Left lung (tissue), 14 donors: ENCODE measurements at places on chromosomes 2 and 18.
A peak's percentile ranks its signal among the peaks of the same experiment; 100 is the strongest.

DNA sequence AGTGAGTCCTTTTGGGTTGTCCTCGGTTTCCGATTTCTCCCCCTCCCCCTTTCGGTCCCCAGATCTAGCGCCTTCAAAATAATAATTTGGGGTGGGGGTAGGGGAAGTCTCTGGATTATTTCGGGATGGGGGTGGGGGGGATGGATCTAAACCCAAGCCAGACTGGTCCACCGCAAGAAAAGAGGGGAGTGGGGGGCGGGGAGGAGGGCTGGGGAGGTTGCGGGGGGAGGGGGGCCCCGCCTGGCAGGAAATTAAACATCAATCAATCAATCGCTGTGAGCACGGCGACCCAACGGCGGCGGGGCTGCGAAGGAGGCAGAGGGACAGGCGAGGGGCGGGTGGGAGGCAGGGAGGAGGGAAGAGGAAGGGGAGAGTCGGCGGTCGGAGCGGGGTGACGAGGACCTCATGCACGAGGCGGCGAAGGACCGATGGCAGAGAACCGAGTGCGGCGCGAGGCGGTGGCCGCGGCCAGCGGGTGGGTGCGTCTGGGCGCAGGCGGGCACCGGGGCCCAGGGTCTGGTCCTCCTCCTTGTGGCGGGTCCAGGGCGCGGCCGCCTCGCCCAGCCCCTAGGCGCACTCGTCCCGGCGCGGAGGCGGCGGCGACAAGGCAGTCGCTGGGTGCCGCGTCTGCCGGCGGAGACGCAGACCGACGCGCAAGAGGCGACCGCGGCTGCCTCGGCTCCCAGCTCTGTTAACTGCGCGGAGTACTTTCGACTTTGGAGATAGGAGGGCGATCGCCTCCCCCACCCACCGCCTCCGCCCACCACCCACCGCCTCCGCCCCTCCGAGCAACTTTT is 468 bp upstream of the SATB2 start:
- peak overlapping the region; percentile 73 for H3K27ac ChIP-seq
- H3K4me1 ChIP-seq, result peaks cover 52% of the 10 kb centered on the region
- peaks cover 74% of the 10 kb centered on the region for H3K27me3 ChIP-seq
- peak overlapping the region; percentile 79 for H3K4me3 ChIP-seq
- DNase-seq, result no peak
- no peaks in the 10 kb centered on the region for H3K36me3 ChIP-seq

DNA sequence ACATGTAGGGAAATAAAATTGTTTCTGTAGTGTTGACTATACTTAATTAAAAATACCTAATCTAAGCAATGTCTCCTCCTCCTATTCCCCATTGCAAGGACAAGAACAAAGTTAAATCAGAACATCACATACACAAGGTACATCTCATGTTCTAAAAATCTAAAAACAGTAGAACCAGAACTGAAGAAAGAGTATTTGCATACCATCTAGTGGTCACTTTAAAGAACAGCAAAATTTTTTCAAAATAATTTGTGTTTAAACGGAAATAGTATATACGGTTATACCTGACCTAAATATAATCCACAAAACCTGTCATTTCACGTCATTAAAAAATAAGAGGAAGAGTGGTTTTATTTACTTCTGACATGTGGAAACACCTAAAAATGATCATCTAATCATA is 294.3 kb upstream of the KCNH7 start:
- H3K4me3 ChIP-seq, result no peak overlapping the region
- no peaks in the 10 kb centered on the region for H3K4me1 ChIP-seq
- H3K27ac ChIP-seq, result no peak overlapping the region
- H3K36me3 ChIP-seq, result no peaks in the 10 kb centered on the region

- no peaks in the 10 kb centered on the region for H3K4me1 ChIP-seq
- no peak for DNase-seq
- no peak overlapping the region for H3K27ac ChIP-seq
- no peaks in the 10 kb centered on the region for H3K27me3 ChIP-seq
- H3K36me3 ChIP-seq, result no peaks in the 10 kb centered on the region
Observed at GRCh38 chr2:173291412-173291811, 63.3 kb upstream of the CDCA7 start.

DNA sequence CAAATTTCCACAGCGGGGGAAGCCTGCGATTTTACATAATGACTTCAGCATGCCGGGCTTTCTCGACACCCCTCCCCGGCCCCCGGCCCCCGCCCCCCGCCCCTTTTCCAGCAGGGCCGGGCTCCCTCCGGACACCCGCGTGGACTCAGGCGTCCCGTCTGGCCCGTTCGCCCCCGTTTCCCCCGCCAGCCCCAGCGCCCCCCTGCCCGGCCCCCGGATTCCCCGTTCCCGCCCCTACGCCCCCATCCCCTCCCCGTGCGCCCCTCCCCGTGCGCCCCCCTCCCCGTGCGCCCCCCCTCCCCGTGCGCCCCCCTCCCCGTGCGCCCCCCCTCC is 456 bp upstream of the NFATC1 start:
- H3K27me3 ChIP-seq, result peaks cover 91% of the 10 kb centered on the region
- peaks cover 16% of the 10 kb centered on the region for H3K4me1 ChIP-seq
- peak overlapping the region; percentile 87 for H3K27ac ChIP-seq
- DNase-seq, result no peak

- no peaks in the 10 kb centered on the region for H3K36me3 ChIP-seq
- no peaks in the 10 kb centered on the region for H3K4me1 ChIP-seq
- no peak for DNase-seq
Observed at GRCh38 chr2:221402072-221402471, 170.0 kb downstream of the EPHA4 start.

- no peaks in the 10 kb centered on the region for H3K27me3 ChIP-seq
- H3K4me3 ChIP-seq, result no peak overlapping the region
- H3K27ac ChIP-seq, result no peak overlapping the region
- no peaks in the 10 kb centered on the region for H3K4me1 ChIP-seq
- no peaks in the 10 kb centered on the region for H3K36me3 ChIP-seq
- no peak for DNase-seq
Observed at GRCh38 chr2:180099308-180099707, 92.2 kb upstream of the CWC22 start.

DNA sequence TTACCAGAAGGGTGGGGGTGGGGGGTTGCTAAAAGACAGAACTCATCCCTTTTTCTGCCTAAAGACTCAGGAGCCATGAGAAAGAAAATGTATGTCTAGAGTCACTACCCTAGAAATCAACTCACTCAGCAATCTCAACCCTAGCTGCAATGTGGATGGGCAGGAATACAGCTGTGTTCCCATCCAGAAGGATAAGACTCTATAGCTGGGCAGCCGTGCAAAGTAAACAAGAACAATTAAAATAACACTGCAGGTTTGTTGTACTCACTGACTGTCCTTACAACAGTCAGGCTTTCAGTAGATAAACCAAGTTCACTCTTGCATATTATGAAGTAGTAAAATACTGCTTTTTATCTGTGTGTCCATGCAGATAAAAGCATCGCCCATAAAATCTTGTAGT is 74.0 kb downstream of the ESCO1 start:
- DNase-seq, result no peak
- no peak overlapping the region for H3K27ac ChIP-seq
- H3K4me3 ChIP-seq, result no peak overlapping the region
- no peaks in the 10 kb centered on the region for H3K27me3 ChIP-seq
- H3K36me3 ChIP-seq, result no peaks in the 10 kb centered on the region

DNA sequence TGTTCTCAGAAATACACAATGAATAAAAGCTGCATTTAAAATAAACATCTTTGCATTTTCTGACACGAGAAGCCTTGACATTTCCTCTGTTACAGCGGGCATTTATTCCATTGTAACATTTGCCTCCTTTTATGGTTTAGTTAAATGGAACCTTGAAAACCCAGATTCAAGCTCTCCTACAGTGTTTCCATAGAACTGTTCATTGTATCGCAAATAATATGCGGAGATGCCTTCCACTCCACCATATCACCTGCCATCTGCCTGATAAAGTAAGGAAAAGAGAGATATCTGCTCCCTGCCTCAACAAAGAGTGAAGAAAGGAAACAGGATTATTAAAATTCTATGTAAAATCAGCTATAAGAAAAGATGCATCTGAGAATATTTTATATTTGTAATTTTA is 69.8 kb downstream of the CDH19 start:
- no peaks in the 10 kb centered on the region for H3K27me3 ChIP-seq
- no peak overlapping the region for H3K4me3 ChIP-seq
- no peaks in the 10 kb centered on the region for H3K4me1 ChIP-seq
- H3K36me3 ChIP-seq, result no peaks in the 10 kb centered on the region

DNA sequence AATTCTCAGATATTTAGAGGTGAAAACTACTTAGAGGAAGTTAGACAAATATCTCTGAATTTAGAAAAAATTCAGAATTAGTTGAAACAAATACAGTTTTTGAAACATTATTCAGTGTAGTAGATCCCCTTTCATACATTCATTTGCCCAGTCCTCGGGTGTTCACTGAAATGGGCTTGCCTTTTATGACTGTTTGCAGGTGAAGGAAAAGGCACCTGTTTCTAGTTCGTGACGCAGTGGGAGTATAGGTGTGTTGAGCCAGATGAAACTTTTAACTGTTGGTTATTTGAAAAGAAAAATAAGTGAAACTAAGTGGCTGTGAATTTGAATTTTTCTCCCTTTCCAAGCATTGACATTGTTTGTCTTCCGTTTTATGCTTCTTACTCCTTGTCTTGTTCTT is 28.9 kb downstream of the TMEFF2 start:
- no peak overlapping the region for H3K27ac ChIP-seq
- peaks cover 4% of the 10 kb centered on the region for H3K27me3 ChIP-seq
- H3K4me1 ChIP-seq, result peaks cover 9% of the 10 kb centered on the region
- H3K4me3 ChIP-seq, result no peak overlapping the region

- H3K27me3 ChIP-seq, result no peaks in the 10 kb centered on the region
- no peaks in the 10 kb centered on the region for H3K36me3 ChIP-seq
- no peak overlapping the region for H3K27ac ChIP-seq
- no peak overlapping the region for H3K4me3 ChIP-seq
- H3K4me1 ChIP-seq, result no peaks in the 10 kb centered on the region
Observed at GRCh38 chr18:60732143-60732542, 359.6 kb upstream of the MC4R start.

DNA sequence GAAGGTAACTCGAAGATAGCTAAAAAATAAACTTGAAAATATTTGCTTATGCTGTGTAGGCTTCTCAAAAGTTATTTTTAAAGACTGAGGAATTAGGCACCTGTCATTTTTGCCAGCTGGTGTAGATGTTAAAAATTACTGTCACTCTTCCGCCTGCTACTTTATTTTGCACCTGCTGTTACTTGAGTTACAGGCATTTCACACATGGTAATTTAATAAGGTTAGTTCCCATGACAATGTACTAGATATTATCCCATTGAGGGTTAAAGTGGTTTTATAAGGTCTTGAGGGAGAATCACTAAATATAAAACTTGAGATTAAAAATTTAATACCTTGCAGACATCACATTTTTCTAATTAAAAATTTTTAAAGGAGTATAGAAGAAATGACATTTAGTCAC is 26.6 kb downstream of the MYL1 start:
- no peaks in the 10 kb centered on the region for H3K27me3 ChIP-seq
- no peaks in the 10 kb centered on the region for H3K36me3 ChIP-seq
- no peak overlapping the region for H3K4me3 ChIP-seq
- no peak for DNase-seq
- H3K4me1 ChIP-seq, result no peaks in the 10 kb centered on the region
- no peak overlapping the region for H3K27ac ChIP-seq

- DNase-seq, result peak; percentile 36
- H3K36me3 ChIP-seq, result no peaks in the 10 kb centered on the region
- H3K4me3 ChIP-seq, result no peak overlapping the region
- no peaks in the 10 kb centered on the region for H3K4me1 ChIP-seq
- no peaks in the 10 kb centered on the region for H3K27me3 ChIP-seq
Observed at GRCh38 chr2:24721470-24721869, 71.7 kb downstream of the PTRHD1 start.

DNA sequence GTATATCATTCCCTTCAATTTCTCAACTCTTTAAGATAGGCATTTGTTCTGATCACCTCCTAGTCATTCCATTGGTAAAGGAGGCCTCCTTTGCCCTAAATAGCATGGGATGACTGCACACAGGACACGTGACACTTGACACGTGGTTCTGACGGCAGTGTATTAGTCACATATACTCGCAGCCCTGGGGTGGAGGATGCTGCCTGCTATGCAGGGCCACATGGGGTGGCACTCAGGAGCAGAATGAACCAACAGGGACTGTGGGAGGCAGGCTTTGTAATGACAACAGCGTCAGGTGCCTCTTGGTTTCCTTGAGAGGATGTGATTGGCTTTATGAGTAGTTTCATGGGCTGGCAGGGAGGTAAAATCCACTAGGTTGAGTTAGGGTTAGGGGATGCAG is 9.3 kb upstream of the KCNS3 start:
- H3K4me1 ChIP-seq, result no peaks in the 10 kb centered on the region
- H3K4me3 ChIP-seq, result no peak overlapping the region
- H3K27ac ChIP-seq, result no peak overlapping the region
- H3K27me3 ChIP-seq, result no peaks in the 10 kb centered on the region
- H3K36me3 ChIP-seq, result no peaks in the 10 kb centered on the region

DNA sequence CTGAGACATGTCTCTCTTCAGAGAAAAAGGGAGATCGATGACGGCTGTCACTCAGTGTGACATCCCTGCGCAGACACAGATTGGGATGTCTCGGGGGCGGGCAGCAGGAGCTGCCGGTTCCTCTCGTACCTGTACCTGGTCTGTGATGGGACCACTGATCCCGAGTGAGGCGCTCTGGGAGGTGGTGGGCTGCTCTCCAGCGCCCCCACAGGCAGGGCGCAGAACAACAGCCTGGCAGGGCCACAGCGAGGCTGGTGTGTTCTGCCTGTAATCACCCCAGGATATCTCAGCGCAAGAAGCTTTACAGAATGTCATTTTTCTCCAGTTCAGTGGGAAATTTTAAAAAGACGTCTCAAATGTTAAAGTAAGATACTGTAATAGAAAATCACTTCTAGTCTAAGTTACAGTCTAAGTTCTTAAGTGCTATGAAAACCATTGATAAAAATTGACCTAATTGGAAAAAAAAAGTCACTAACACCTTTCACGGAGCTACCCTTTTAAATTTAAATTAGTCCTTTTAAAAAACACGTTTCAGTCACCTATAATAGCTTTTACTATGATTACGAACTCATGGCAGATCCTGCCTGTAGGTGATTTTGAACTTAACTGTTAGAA is 189.8 kb downstream of the SNTG2 start:
- H3K4me3 ChIP-seq, result no peak overlapping the region
- H3K4me1 ChIP-seq, result no peaks in the 10 kb centered on the region
- no peaks in the 10 kb centered on the region for H3K36me3 ChIP-seq
- no peak for DNase-seq
- no peak overlapping the region for H3K27ac ChIP-seq

GRCh38 chr18:670522-670921 is 13.1 kb downstream of the TYMS start:
- no peak for DNase-seq
- H3K4me1 ChIP-seq, result no peaks in the 10 kb centered on the region
- no peak overlapping the region for H3K27ac ChIP-seq

DNA sequence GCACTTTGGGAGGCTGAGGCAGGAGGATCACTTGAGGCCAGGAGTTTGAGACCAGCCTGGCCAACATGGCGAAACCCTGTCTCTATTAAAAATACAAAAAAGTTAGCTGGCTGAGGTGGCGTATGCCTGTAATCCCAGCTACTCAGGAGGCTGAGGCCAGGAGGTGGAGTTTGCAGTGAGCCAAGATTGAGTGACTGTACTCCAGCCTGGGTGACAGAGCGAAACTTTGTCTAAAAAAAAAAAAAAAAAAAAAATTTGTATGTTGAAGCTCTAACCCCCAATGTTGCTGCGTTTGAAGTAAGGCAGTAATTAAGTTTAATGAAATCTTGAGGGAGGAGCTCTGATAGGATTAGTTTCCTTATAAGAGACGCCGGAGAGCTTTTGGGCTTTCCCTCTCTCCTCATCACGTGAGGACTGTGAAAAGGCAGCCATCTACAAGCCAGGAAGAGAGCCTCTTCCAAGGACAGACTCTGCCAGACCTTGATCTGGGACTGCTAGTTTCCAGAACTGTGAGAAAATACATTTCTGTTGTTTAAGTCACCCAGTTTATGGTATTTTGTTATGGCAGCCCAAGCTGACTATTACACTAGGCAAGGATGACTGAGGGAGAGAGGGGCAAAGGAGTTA is 11.5 kb upstream of the PNPT1 start:
- no peak overlapping the region for H3K27ac ChIP-seq
- DNase-seq, result no peak
- H3K4me1 ChIP-seq, result no peaks in the 10 kb centered on the region
- H3K27me3 ChIP-seq, result peaks cover 10% of the 10 kb centered on the region
- no peaks in the 10 kb centered on the region for H3K36me3 ChIP-seq
